ENCODE measurements at places on chromosomes 6 and 20. TPM values are rescaled to one million over a fixed set of nuclear protein-coding genes. Genes with fewer than 3 reads are reported as not detected.

GRCh38 chr6:16578695-16579285, 182.5 kb downstream of the ATXN1 start:
- H3K36me3 ChIP-seq, result peaks cover 5% of the 10 kb centered on the region
- no peak for DNase-seq
- no peak overlapping the region for H3K4me3 ChIP-seq
- no peak overlapping the region for H3K27ac ChIP-seq
- no peaks in the 10 kb centered on the region for H3K27me3 ChIP-seq

- no peak overlapping the region for H3K4me3 ChIP-seq
- H3K4me1 ChIP-seq, result no peaks in the 10 kb centered on the region
- no peak for DNase-seq
- no peak overlapping the region for H3K27ac ChIP-seq
These were observed 55.1 kb downstream of the GCNT2 start for GRCh38 chr6:10576226-10576625.

DNA sequence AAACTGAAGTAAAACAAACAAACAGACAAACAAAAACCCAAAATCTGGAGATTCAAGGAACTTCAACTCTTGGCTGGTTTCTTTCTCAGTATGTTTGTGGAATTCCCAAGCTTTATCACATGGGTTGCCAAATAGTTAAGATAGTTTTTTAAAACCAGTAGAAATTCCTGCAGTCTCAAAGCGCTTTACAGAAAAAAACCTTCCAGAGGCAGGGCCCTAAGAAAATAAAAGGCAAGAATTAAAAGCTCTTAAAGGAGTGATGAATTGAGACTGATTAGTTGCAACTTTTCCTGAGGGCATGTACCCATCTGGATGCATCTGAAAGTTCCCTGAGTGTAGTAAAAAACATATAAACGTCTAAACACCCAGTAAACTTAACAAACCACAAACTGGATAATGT, 25.9 kb upstream of the PTCHD4 start:
- H3K4me3 ChIP-seq, result no peak overlapping the region

DNA sequence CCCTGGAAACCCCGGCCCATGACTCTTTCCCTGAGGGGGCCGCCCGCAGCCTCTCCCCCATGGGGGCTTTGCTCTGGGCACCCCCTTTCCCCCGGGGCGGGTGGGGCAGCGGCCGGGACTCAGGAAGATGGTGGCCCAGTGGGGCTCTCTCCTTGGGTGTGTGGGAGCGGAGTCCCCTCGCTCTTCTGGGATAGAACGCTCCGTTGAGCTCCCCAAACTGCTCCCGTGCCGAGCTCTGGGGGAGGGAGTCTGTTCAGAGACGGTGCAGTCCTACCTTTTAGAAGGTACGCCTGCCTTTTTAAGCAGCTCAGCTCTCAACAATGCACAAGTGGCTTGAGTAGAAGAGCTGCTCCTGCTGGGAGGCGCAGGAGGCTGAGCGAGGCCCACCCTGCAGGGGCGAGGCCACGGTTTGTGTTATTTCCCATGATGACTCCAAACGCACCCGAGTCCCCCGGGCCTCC, 21.7 kb upstream of the BHLHE23 start:
- no peaks in the 10 kb centered on the region for H3K4me1 ChIP-seq
- H3K27ac ChIP-seq, result no peak overlapping the region
- no peaks in the 10 kb centered on the region for H3K36me3 ChIP-seq
- no peak for DNase-seq
- H3K4me3 ChIP-seq, result no peak overlapping the region

ZNF311 gene
- polyA plus RNA-seq, result 2.7 TPM

PLN gene
- not detected for polyA plus RNA-seq

PTCRA gene
- polyA plus RNA-seq, result not detected

- H3K4me1 ChIP-seq, result peaks cover 10% of the 10 kb centered on the region
- H3K27me3 ChIP-seq, result no peaks in the 10 kb centered on the region
- peak; percentile 48 for DNase-seq
- no peak overlapping the region for H3K4me3 ChIP-seq
- no peak overlapping the region for H3K27ac ChIP-seq
These were observed 198.1 kb downstream of the MMUT start for GRCh38 chr6:49264909-49265308.

PHACTR1 gene
- polyA plus RNA-seq, result 0.22 TPM

DNA sequence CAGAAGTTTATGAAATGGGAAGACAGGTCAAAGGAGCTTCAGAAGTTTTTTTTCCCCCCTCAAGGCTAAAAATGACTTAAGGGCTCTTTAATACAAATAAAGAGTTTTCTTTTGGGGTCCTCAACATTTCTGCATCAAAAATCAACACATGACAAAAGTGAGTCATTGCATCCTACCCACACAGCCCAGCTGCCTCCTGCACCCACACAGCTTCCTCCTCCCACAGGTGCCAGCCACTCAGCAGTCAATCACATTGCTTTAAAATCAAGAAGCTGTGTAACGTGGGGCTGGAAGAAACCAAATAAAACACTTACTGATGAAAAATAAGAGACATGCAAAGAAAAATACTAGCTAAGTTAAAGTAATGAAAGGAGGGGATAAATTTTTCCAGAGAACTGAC, 68.5 kb downstream of the MAP3K5 start:
- peaks cover 10% of the 10 kb centered on the region for H3K4me1 ChIP-seq
- H3K36me3 ChIP-seq, result no peaks in the 10 kb centered on the region
- H3K4me3 ChIP-seq, result no peak overlapping the region

GRCh38 chr6:159984268-159984786, 15.4 kb downstream of the IGF2R start:
- no peaks in the 10 kb centered on the region for H3K27me3 ChIP-seq
- no peak overlapping the region for H3K4me3 ChIP-seq
- H3K4me1 ChIP-seq, result peaks cover 56% of the 10 kb centered on the region
- DNase-seq, result no peak
- H3K36me3 ChIP-seq, result peaks cover 2% of the 10 kb centered on the region
- H3K27ac ChIP-seq, result no peak overlapping the region

AIF1 gene
- polyA plus RNA-seq, result not detected

GRCh38 chr20:4445784-4446183, 275.9 kb upstream of the PRND start:
- H3K36me3 ChIP-seq, result no peaks in the 10 kb centered on the region
- H3K27me3 ChIP-seq, result no peaks in the 10 kb centered on the region
- no peak overlapping the region for H3K27ac ChIP-seq
- peaks cover 33% of the 10 kb centered on the region for H3K4me1 ChIP-seq

OLIG3 gene
- polyA plus RNA-seq, result not detected

SLC17A1 gene
- not detected for polyA plus RNA-seq

GRCh38 chr6:7691021-7691420, 34.9 kb upstream of the BMP6 start:
- no peaks in the 10 kb centered on the region for H3K36me3 ChIP-seq
- H3K27ac ChIP-seq, result peak overlapping the region; percentile 53
- no peaks in the 10 kb centered on the region for H3K27me3 ChIP-seq
- DNase-seq, result no peak
- no peak overlapping the region for H3K4me3 ChIP-seq
- H3K4me1 ChIP-seq, result peaks cover 21% of the 10 kb centered on the region

ZNF334 gene
- polyA plus RNA-seq, result 1.1 TPM

ZBTB12 gene
- 0.55 TPM for polyA plus RNA-seq

- no peaks in the 10 kb centered on the region for H3K4me1 ChIP-seq
- no peaks in the 10 kb centered on the region for H3K36me3 ChIP-seq
- DNase-seq, result no peak
- no peak overlapping the region for H3K27ac ChIP-seq
- no peak overlapping the region for H3K4me3 ChIP-seq
These were observed 771.0 kb downstream of the QKI start for GRCh38 chr6:164185471-164185871.

- no peaks in the 10 kb centered on the region for H3K36me3 ChIP-seq
- peaks cover 52% of the 10 kb centered on the region for H3K4me1 ChIP-seq
- H3K27ac ChIP-seq, result peak overlapping the region; percentile 84
These were observed 88.9 kb upstream of the NT5E start for GRCh38 chr6:85360794-85361642.

GRCh38 chr20:63315731-63316491, 22.9 kb downstream of the COL20A1 start:
- no peak overlapping the region for H3K27ac ChIP-seq
- DNase-seq, result no peak
- H3K4me3 ChIP-seq, result no peak overlapping the region
- H3K36me3 ChIP-seq, result no peaks in the 10 kb centered on the region

- no peaks in the 10 kb centered on the region for H3K4me1 ChIP-seq
- H3K36me3 ChIP-seq, result no peaks in the 10 kb centered on the region
- H3K27ac ChIP-seq, result no peak overlapping the region
- H3K4me3 ChIP-seq, result no peak overlapping the region
- no peaks in the 10 kb centered on the region for H3K27me3 ChIP-seq
These were observed 13.4 kb upstream of the BNIP5 start for GRCh38 chr6:36350082-36350481.

BPIFA1 gene
- polyA plus RNA-seq, result not detected

GRCh38 chr20:17795501-17796071, 95.8 kb downstream of the BANF2 start:
- peaks cover 10% of the 10 kb centered on the region for H3K27me3 ChIP-seq
- H3K4me1 ChIP-seq, result no peaks in the 10 kb centered on the region
- no peaks in the 10 kb centered on the region for H3K36me3 ChIP-seq
- DNase-seq, result no peak

GRCh38 chr20:49661560-49662329, 51.9 kb downstream of the B4GALT5 start:
- no peaks in the 10 kb centered on the region for H3K4me1 ChIP-seq
- H3K4me3 ChIP-seq, result no peak overlapping the region
- no peaks in the 10 kb centered on the region for H3K27me3 ChIP-seq
- no peak overlapping the region for H3K27ac ChIP-seq

DNA sequence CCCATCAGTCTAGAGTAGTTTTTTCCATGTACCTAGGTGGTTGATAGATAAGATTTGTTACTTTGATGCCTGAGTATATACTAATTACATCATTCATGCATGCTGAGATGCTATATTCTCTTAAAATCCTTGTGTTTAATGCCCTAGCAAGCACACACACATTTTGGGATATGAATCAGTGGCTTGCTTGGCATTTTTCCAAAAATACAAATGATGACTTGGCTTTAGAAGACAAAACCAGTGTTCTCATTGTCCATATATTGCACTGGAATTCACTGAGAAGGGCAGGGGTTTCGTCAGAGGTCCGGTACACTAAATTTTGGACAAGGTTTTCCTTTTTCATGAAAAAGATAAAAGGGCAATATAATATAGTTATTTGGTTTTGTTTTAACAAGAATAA, 24.9 kb downstream of the GTPBP2 start:
- H3K27me3 ChIP-seq, result no peaks in the 10 kb centered on the region
- no peak overlapping the region for H3K4me3 ChIP-seq
- DNase-seq, result peak; percentile 68
- H3K27ac ChIP-seq, result no peak overlapping the region
- peaks cover 25% of the 10 kb centered on the region for H3K36me3 ChIP-seq

MUC21 gene
- polyA plus RNA-seq, result not detected

NKAIN4 gene
- not detected for polyA plus RNA-seq

DNA sequence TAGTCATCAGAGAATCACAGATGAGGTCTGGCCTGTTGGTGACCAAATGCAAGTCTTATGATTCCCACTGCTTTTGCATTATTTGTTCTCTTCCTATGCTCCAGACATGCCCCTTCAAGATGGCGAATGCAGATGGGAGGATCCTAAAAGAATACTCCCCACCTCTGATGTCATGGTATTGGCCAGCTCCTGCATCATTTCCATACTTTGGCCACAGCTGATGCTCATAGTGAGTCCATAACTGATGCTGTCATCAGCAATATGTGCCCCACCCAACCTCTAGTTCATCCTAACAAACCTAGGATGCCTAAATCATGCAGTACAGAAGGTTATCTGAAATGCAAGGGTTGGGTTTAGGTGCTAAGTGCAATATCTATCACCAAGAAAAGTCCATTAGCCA, 5.4 kb upstream of the WFDC9 start:
- H3K36me3 ChIP-seq, result no peaks in the 10 kb centered on the region
- no peaks in the 10 kb centered on the region for H3K27me3 ChIP-seq
- no peaks in the 10 kb centered on the region for H3K4me1 ChIP-seq
- no peak overlapping the region for H3K27ac ChIP-seq
- H3K4me3 ChIP-seq, result no peak overlapping the region

GRCh38 chr6:166285233-166285632, 23.0 kb downstream of the PRR18 start:
- no peak for DNase-seq
- no peak overlapping the region for H3K27ac ChIP-seq
- no peak overlapping the region for H3K4me3 ChIP-seq
- H3K36me3 ChIP-seq, result no peaks in the 10 kb centered on the region
- H3K4me1 ChIP-seq, result no peaks in the 10 kb centered on the region
- H3K27me3 ChIP-seq, result peaks cover 7% of the 10 kb centered on the region

DNA sequence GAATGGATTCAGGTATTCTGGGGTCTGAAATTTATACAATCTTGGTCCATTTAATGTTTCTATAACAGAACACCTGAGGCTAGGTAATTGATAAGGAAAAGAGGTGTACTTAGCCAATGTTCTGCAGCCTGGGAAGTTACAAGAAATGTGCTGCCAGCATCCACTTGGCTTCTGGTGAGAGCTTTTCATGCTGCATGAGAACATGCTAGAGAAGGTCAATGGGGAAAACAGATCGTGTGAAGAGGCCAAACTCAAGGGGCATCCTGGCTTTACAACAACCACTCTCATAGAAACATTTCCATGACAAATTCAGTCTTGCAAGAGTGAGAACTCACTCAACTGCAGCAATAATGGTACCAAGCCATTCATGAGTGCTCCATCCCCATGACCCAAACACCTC, 16.8 kb downstream of the IL22RA2 start:
- no peaks in the 10 kb centered on the region for H3K27me3 ChIP-seq
- no peaks in the 10 kb centered on the region for H3K36me3 ChIP-seq
- no peak for DNase-seq
- peaks cover 52% of the 10 kb centered on the region for H3K4me1 ChIP-seq

PRDM13 gene
- not detected for polyA plus RNA-seq

TRIM10 gene
- polyA plus RNA-seq, result not detected

CLPSL2 gene
- polyA plus RNA-seq, result not detected

HBS1L gene
- polyA plus RNA-seq, result 61.6 TPM

- no peaks in the 10 kb centered on the region for H3K27me3 ChIP-seq
- no peak for DNase-seq
- no peak overlapping the region for H3K4me3 ChIP-seq
- H3K36me3 ChIP-seq, result no peaks in the 10 kb centered on the region
- H3K4me1 ChIP-seq, result no peaks in the 10 kb centered on the region
These were observed 93.4 kb downstream of the QKI start for GRCh38 chr6:163507965-163508364.

- H3K4me3 ChIP-seq, result no peak overlapping the region
- peak; percentile 23 for DNase-seq
- H3K27ac ChIP-seq, result peak overlapping the region; percentile 61
These were observed 461.9 kb downstream of the GJA1 start for GRCh38 chr6:121897337-121897760.

SIRPB2 gene
- polyA plus RNA-seq, result 2.1 TPM

GRCh38 chr6:32742374-32742773, 1.2 kb downstream of the HLA-DQA2 start:
- H3K4me3 ChIP-seq, result no peak overlapping the region
- DNase-seq, result no peak
- no peak overlapping the region for H3K27ac ChIP-seq

RALY gene
- polyA plus RNA-seq, result 107 TPM

DNA sequence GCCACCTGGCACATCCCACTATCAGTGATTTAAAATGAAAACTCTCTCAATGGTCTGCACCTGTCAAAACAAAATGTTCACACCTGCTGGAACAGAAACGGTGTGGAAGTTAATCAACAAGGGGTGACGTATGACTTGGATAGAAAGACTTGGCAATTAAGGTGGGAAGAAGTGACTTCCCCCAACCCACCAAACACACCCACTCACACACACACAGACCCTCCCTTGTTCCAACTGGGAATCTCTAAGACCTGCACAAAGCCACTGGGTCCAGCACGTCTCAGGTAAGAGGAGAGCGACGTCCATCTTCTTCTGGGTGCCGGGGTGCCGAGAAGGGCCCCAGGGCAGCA, 25.1 kb upstream of the TCFL5 start:
- H3K4me3 ChIP-seq, result no peak overlapping the region
- H3K36me3 ChIP-seq, result peaks cover 33% of the 10 kb centered on the region

All from keratinocyte (primary cell).